ENCODE measurements at places on chromosomes 7 and 10. TPM values are rescaled to one million over a fixed set of nuclear protein-coding genes. Genes with fewer than 3 reads are reported as not detected.

STEAP1B gene
- 1.8 TPM for total RNA-seq

TEX47 gene
- not detected for total RNA-seq

DYNC1I1 gene
- 0.81 TPM for total RNA-seq

ANKRD1 gene
- 178 TPM for total RNA-seq

SEMA3A gene
- total RNA-seq, result 1.1 TPM

MACC1 gene
- 0.18 TPM for total RNA-seq

PRSS37 gene
- total RNA-seq, result not detected

STOX1 gene
- total RNA-seq, result not detected

PITX3 gene
- total RNA-seq, result 0.16 TPM

CFAP46 gene
- 0.81 TPM for total RNA-seq

SPDYE5 gene
- total RNA-seq, result not detected

NPY4R gene
- not detected for total RNA-seq

THSD7A gene
- 3.1 TPM for total RNA-seq

Data from cardiac atrium fibroblast (primary cell).